ENCODE measurements at places on chromosomes 7 and 10.

- DNase-seq, result no peak
Measured at GRCh38 chr10:119449760-119450461, 92.6 kb downstream of the RGS10 start.

DNA sequence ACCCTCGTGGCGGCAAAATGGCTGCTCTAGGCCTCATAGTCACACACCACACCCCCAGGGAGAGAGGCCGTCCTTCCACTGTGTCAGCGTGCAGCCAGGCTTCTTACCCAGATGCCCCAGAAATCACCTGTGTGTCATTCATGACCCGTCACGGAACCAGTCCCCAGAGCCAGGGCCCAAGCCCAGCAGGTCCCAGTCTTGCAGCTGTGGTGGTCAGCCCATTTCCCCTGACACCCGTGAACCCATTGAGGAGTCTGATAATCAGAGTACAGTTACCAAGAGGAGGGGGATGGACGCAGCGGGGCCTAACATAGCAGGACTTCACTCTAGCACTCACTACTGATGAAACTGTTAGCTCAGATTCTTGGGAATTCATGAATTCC, 112.1 kb downstream of the ACTR3B start:
- DNase-seq, result no peak

DNA sequence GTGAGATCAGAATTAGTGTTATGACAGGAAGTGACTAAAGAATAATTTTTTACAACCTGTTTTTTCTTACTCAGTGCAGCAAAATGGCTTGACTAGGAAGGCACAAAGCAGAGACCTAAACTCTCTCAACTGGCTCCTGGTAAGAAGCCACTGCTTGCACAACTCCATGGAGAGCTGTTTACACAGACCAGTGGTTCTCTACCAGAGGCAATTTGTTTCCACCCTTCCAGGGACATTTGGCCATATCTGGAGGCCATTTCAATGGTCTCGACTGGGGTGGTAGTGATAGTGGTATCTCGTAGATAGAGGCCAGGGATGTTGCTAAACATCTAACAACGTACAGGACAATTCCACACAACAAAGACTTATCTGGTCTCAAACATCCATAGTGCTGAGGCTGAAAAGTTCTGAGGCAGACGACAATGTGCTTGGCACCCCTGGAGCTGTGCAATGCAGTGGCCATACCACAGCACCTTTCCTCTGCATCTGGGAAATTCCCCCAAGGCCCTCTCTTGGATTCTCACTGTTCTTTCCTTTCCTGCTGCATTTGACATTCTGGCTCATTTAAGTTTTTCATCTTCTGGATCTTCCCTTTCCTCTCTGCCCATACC, 105.4 kb upstream of the LAMB4 start:
- no peak for DNase-seq

GRCh38 chr7:158130023-158130409, 457.6 kb downstream of the PTPRN2 start:
- no peak for DNase-seq

DNA sequence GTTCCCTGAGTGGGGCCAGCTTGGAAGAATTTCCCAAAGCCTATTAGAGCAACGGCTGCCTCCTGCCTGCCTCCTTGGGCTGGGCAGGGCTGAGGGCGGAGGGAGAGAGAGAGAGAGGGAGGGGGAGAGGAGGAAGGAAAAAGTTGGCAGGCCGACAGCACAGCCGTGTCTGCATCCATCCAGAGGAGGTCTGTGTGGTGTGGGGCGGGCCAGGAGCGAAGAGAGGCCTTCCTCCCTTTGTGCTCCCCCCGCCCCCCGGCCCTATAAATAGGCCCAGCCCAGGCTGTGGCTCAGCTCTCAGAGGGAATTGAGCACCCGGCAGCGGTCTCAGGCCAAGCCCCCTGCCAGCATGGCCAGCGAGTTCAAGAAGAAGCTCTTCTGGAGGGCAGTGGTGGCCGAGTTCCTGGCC, at the start of gene AQP1:
TSS of gene AQP1 (plus strand) at position 293 of the 409 bp plus-strand sequence. CDS start at position 350, 57 bp downstream.
- DNase-seq, result no peak

DNA sequence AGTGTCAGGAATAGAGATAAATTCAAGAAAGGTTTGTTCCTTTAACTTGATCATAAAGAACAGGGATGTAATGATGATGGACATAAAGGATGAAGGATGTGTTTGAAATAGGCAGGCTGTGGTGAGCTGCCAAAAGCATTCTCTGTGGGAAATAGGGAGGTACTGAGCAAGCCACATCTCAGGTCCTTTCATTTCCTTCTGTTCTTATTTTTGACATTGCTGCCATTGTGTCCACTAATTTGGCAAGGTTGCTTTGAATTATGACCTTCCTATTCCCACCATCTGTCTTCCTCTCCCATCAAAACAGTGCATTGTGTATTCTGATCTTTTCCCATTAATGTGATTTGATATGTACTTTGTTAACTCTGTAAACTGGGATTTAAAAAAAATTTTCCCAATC, 9.4 kb downstream of the SCRN1 start:
- no peak for DNase-seq

All from DND-41 (cell line).